ENCODE measurements at places on chromosomes 4 and X.

DNA sequence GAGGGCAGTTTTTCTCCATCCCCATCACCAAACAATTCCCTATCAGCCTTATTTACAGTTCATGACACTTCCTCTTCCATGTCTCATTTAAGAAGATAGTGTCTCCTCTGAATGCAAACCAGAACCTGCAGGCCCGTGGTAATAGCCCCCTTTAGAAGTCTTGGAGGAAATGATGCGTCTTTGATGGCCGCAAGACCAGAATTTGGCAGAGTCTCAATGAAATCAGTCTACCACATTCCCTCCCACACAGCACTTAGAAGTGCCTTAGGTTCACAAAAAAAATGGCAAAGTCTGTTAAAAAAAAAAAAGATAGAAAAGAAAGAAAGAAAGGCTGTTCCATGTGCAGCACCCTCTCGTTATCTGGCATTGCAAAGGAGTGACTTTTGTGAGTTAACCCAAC, 2.1 kb upstream of the KDR start:
- no peak for DNase-seq

GRCh38 chrX:18149454-18149853, 71.2 kb downstream of the BEND2 start:
- no peak for DNase-seq

DNA sequence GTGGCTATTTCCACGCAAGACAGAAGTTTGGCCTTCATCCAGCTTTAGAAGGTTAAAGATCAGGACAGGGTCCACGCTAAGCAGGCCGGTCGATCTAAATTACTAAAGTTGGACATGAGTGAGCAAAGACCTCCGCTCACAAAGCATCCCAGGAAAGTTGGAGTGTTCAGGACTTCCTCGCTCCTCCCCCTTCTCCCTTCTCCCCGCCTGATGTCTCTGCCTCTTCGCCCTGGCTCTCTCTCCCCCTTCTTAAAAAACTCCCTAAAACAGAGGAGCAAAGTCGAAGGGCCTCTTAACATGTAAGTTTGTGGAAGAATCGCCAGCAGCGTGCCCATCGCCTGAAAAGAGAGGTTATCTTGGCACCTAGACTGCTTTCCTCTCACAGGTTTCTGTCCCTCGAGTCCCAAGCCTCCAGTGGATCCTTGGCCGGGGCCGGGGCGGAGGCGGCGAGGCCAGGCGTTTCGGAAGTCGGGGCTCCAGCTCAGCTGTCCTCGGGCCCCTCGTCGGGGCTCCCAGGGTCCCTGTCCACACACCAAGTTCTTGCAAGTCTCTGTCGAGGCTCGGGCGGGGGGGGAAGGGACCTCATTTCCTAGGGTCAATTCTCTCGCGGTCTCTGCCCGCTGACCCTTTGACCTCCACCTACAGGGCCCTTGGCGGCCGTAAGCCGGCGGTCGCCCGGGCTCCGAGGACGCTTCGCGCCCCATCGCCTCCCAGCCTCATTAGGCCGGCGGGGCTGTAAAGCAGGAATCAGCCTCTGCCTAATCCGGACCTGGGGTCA, 7.6 kb downstream of the ZIC3 start:
- DNase-seq, result no peak

DNA sequence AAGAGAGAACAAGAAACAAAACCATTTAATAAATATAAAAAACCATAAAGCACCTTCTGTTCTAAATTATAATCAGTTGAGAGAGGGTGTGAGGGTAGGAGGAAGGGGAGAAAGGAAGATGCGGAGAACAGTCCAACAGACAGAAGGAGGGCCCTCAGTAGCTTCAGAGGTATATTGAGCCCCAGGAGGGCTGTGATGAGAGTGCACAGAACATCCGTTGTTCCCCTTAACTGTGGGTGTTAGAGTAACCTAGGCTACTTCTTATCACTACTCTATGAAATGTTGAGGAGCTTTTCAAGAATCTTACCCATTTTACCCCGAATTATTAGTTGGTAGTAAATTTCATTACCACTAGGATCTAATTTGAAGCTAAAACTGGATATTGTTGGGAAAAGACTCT, 13.8 kb downstream of the GPC3 start:
- DNase-seq, result no peak

GRCh38 chr4:113285501-113285900, 236.0 kb downstream of the ANK2 start:
- DNase-seq, result no peak

- no peak for DNase-seq
Observed at GRCh38 chrX:132365490-132365889, 123.3 kb downstream of the MBNL3 start.

DNA sequence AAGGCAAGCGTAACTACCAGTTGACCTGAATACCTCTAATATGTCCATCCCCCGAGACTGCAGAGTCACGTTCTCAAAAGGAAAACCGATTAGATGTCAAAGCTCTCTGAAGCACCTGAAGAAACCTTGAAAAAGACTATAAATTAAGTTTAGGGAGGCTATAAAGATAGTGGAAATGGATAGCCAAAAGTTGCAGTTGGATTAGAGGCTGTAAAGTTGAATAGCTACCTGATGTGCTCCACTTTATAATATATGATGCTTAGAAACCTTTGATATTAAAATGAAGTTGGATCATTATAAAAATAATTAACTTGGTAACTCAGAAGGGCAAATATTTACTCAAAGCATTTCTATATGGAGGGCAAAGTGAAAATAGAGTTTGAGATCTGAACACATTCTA, 506.6 kb upstream of the AGA start:
- DNase-seq, result no peak

- no peak for DNase-seq
Observed at GRCh38 chr4:85398276-85398675, 76.7 kb upstream of the ARHGAP24 start.

DNA sequence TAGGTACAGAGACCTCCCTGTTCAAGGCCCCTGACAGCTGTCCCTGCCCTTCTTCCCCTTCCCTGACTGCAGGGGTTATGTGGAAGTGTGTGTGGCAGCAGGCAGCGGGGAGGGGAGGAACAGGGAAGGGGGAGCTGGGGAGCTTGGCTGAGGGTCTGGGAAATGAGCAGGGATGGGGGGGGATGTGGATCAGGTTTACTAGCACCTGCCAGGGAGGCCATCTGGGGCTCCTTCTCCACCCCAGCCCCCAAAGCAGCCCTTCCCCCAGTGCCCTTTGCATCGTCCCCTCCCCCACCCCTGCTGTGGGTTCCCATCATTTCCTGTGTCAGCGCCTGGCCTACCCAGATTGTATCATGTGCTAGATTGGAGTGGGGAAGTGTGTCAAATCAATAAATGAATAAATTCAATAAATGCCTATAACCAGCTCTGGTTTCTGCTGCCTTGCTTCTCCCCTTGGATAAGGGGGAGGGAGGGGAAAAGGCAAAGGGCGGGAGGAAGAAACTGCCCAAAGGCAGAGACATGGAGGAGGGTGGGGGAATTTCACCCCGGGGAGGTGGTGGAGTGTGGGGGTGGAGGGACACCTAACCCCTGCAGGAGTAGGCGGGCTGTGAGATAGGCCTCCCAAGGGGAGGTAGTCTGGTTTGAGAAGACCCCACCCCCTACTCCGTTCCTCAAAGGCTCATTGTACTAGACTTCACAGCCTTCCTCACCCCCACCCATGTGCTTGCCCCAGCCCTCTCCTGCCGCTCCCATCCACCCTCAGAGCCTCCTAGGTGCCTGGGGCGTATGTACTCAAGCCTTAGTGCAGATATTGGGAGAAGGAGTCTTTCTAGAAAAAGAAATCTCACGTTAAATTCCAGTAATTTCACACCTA, 3.2 kb downstream of the CXorf65 start:
- no peak for DNase-seq

- DNase-seq, result no peak
Observed at GRCh38 chr4:7511525-7511924, 76.8 kb upstream of the PSAPL1 start.

DNA sequence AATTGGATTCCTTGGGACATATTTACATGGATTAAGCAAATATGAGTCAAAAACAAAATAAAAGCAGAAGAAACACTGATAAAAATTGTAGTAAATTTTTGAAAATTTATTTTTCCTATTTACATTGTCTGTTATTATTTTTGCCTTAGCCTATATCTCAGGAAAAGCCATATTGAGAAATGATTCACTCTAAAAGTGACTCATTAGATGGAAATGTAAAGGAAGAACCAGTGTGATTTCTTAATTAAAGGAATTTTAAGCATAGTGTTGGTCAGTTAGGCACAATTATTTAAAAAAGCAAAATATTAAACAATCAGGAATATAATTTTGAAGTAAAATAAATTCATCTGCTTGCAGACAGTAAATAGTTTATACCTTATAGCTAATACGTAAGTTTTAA, 167.4 kb upstream of the NAP1L5 start:
- DNase-seq, result no peak

DNA sequence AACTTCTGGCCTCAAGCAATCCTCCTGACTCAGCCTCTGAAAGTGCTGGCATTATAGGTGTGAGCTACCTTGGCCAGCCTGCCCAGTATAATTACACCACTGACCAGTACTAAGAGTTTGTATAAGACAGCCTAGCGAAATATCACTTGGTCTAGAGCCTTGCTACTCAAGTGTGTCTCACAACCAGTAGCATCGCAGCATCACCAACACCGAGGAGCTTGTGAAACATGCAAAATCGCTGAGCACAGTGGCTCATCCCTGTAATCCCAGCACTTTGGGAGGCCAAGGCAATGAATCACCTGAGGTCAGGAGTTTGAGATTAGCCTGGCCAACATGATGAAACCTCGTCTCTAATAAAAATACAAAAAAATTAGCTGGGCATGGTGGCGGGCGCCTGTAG, 102.0 kb upstream of the GATB start:
- DNase-seq, result peak; percentile 50

GRCh38 chrX:51614353-51615012, 4.2 kb downstream of the CENPVL3 start:
- peak; percentile 2 for DNase-seq

- no peak for DNase-seq
Observed at GRCh38 chr4:98468709-98469108, 189.7 kb downstream of the TSPAN5 start.

DNA sequence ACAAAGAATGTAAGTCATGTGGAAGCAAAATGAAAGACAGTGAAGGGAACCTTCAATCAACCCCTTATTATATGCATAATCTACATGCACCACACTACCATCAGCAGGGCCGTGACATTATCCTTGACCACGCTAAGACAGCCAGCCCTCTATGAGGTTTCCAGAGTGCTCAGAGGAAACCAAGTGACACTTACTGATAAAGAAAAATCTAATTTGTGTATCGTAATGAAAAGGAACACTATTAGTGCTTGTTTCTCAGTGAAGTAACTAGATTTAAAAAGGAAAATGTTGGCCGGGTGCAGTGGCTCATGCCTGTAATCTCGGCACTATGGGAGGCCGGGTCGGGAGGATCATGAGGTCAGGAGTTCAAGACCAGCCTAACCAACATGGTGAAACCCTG, 56.4 kb downstream of the ABCG2 start:
- DNase-seq, result no peak

DNA sequence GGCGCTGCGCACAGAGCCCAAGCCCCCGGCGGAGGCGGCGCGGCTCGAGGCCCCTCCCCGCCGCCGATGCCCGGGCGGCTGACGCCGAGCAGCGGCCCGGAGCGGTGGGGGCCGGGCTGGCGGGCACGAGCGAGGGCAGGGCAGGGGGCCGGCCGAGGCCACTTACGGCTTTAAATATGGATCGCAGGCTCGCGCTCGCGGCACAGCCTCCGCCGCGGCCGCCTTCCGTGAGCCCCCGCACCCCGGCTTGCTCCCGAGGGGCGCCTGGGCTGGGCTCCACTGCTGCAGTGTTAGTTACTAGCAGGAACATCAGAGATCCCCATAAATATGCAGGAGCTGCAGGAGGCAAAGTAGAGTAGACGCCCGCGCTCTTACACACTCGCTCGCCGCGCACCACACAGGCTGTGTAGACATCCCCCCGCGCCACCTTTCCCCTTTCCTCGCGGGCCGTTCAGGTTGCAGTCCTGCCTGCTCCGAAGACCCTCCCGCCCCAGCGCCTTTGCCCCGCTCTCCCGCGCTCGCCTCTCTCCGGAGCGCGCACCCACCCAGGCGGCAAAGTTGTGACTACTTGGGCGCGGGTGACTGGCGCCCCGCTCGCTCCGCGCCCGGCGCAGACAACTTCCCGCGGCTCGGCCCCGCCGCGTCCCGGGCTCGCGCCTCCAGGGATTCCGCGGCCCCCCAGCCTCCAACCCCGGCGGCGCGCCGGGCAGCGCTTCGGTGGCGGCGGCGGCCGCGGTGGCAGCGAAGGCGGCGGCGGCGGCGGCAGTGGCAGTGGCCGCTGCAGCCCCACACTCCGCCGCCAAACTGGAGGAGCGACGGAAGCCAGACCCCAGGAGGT, 152.0 kb upstream of the SLC4A4 start:
- no peak for DNase-seq

DNA sequence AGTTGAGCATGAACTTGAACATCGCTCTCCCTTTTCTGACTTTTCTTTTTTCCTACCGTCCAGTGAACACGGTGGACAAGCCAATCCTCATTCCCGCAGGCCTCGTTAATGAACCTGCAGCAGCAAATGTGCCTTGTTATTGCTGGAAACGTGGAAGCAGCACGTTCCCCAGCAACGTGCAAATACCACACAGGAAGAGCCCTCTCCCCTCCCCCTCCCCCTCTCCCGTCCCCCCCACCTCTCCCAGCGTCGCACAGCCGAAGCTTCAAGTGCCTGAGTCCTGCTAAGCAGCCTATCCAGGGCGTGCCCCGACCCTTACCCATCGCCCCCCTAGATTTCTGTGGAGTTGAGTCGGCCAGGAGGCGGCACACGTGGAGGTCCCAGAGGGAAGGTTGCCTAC, 219.9 kb downstream of the BCOR start:
- no peak for DNase-seq

GRCh38 chr4:140019619-140020347, 134.2 kb downstream of the MAML3 start:
- DNase-seq, result no peak

DNA sequence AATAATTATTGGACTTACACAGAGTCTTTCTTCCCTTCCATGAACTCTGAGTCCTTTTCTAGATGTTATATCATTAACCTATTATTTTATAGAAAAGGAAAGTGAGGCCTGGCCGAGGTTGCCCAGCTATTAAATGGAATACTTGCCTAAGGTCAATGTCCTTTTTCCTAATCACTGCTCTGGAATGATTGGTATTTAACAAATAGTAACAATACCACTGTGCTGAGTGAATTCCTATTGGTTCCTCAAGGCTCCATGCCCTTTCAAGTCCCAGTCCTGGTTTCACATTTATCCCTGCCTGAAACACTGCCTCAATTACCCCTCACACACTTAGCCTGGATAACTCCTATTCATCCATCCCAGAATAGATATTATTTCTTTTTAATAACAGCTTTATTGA, 6.2 kb downstream of the TCEAL9 start:
- no peak for DNase-seq

GRCh38 chrX:16711893-16712547, 449 bp downstream of the CTPS2 start:
- no peak for DNase-seq

DNA sequence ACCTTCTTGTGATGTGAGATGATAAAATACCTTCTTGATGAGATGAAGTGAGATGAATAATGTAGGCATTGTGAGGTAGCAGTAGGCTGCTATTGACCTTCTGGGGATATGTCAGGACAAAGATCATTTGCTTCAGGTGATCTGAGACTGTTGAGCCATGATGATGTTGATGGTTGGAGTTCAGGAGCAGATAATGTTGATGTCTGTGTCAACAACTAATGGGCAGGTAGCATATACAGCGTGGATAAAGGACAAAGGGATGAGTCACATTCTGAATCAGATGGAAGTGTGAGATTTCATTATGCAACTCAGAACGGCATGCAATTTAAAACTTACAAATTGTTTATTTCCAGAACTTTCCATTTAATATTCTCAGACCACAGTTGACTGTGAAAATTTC, 57.3 kb downstream of the RAP1GDS1 start:
- DNase-seq, result no peak

GRCh38 chr4:59647011-59647410, 1553.1 kb upstream of the ADGRL3 start:
- DNase-seq, result no peak
